ENCODE measurements at places on chromosomes 4 and X.

DNA sequence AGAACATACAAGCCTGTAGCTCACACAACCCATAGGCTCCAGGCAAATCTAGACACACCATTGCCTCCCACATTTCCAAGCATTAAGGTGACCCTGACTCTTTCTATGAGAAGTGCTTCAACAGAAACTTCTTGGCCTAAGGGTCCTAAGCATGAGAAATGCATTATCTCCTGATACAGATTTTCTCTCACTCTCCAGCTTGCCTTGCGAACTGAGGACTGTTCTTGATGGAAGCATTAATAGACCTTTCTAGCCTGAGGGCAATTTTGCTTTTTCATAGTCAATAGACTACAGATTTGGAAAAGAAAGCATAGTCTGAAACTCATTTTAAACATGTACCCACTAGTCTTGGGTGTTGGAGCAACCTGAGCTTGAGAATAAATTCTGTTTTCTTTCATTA is 1801.3 kb upstream of the PCDH7 start:
- DNase-seq: no peak

GRCh38 chr4:189823591-189823990 is 117.1 kb upstream of the FRG1 start:
- no peak for DNase-seq

GRCh38 chr4:163631288-163631687 is 136.8 kb downstream of the TMA16 start:
- no peak for DNase-seq

GRCh38 chr4:82053396-82053795 is 320.4 kb downstream of the HNRNPD start:
- DNase-seq: no peak

DNA sequence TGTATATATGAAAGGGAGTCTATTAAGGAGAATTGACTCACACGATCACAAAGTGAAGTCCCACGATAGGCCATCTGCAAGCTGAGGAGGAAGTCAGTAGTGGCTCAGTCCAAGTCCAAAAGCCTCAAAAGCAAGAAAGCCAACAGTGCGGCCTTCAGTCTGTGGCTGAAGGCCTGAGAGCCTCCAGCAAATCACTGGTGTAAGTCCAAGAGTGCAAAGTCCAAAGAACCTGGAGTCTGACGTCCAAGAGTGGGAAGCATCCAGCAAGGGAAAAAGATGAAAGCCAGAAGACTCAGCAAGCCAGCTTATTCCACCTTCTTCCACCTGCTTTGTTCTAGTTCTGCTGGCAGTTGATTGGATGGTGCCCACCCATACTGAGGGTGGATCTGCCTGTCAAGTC is 104.1 kb downstream of the IL1RAPL2 start:
- DNase-seq: no peak

- no peak for DNase-seq
Observed at GRCh38 chr4:61336916-61337315, 136.8 kb downstream of the ADGRL3 start.

GRCh38 chr4:102554482-102554881 is 53.3 kb downstream of the NFKB1 start:
- DNase-seq: peak; percentile 66

- DNase-seq: peak; percentile 42
Observed at GRCh38 chr4:72326692-72327632, 242.1 kb downstream of the ADAMTS3 start.

DNA sequence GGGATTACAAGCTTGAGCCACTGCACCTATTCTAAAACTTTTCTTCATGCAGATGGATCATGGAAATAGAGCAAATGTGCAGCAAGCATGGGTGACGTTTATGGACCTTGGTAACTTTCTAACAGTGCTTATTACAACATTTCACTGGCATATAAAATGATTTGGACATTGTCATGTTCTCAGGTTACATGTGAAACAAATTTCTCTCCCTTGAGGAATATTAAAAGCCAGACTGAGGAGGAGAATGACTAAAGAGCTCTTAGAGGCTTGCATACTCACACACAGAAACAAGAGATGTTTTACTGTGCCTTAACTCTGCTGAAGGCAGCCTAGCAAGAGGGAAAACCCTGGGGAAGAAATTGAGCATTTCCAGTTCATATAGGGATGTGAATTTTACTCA is 38.6 kb upstream of the GPR101 start:
- no peak for DNase-seq

DNA sequence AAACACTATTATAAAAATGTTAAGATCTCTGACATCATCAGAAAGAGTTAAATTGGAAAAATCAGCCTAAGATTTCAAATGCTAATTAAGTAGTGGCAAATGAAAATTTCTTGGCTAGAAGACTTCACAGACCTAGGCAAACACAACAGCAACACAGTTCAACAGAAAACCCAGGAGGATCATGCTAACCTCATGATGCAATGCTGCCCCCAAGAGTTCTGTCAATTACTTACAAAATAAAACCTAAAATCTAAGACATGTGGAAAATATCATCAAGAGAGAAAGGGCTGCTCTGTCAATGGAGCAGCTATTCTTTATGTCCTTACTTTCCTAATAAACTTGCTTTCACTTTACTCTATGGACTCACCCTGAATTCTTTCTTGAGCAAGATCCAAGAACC is 21.0 kb downstream of the S100G start:
- peak; percentile 69 for DNase-seq

GRCh38 chr4:182447767-182448280 is 204.6 kb downstream of the TENM3 start:
- DNase-seq: no peak

DNA sequence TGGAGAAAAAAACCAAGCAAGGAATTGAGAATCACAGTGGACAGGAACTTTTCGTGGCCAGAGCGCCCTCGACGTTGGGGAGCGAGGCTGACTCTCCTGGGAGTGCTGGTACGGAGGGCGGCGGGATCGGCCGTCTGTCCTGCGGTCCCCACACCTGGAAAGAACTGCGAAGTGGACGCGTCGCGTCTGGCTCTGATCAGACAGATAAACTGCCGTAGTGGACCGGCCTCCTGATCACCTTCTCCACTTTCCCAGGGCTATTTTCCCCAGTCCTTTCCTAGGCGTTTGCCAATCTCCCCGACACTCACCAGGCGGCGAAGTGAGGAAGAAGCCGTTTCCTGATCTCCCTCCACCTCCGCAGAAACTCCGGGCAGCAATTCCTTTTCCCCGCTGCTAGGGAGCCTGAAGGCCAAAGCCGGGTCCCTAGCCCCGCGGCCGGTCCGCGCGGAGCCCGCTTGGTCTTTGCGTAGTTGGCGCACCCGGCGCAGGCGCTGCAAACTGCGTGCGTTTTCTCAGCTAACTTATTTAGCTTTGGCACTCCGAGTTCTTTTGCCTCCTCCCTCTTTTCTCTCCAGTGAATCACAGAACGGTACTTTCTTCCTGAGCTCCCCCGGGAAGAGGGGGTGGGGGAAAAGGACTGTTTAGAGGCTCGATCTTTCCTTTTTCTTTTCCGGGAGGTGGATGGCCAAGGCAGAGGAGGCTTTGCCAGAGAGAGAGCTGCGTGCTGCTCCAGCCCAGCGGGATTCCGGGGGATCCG is at the start of gene ARSJ:
TSS of gene ARSJ (minus strand) at position 500 of the 757 bp plus-strand sequence. CDS start 813 bp downstream, outside the sequence.
- peak; percentile 81 for DNase-seq

Data from GM03348 (cell line).